Thymus (tissue), 14 donors: ENCODE measurements at places on chromosomes 11 and 22.

DNA sequence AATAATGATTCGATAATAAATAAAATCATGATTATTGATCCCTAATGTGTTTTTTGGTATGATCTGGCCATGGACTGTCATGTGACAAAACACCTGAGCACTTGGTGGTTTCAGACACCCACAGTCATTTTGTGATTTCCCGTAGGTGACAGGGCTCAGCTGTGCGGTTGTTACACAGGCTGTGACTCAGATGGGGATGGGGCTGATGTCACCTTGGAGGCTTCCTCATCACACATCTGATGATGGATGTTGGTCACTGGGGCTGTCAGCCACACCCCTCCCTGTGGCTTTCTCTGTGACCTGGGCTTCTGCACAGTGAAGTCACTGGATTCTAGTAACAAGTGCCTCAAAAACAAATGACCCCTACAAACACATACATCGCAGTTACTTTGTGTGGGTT, 995.1 kb downstream of the BRD1 start:
- no peak overlapping the region for H3K27ac ChIP-seq
- H3K4me3 ChIP-seq = no peak overlapping the region
- no peak for DNase-seq
- H3K27me3 ChIP-seq = no peaks in the 10 kb centered on the region
- H3K36me3 ChIP-seq = no peaks in the 10 kb centered on the region
- H3K4me1 ChIP-seq = no peaks in the 10 kb centered on the region

GRCh38 chr11:102413497-102413896, 39.1 kb downstream of the TMEM123 start:
- peaks cover 12% of the 10 kb centered on the region for H3K4me1 ChIP-seq
- no peaks in the 10 kb centered on the region for H3K27me3 ChIP-seq
- peaks cover 5% of the 10 kb centered on the region for H3K36me3 ChIP-seq
- peak; percentile 69 for DNase-seq

- no peak overlapping the region for H3K4me3 ChIP-seq
- no peaks in the 10 kb centered on the region for H3K4me1 ChIP-seq
- no peaks in the 10 kb centered on the region for H3K27me3 ChIP-seq
- no peaks in the 10 kb centered on the region for H3K36me3 ChIP-seq
- H3K27ac ChIP-seq = no peak overlapping the region
- no peak for DNase-seq
These were observed 67.1 kb downstream of the KIAA1671 start for GRCh38 chr22:25019427-25020184.

DNA sequence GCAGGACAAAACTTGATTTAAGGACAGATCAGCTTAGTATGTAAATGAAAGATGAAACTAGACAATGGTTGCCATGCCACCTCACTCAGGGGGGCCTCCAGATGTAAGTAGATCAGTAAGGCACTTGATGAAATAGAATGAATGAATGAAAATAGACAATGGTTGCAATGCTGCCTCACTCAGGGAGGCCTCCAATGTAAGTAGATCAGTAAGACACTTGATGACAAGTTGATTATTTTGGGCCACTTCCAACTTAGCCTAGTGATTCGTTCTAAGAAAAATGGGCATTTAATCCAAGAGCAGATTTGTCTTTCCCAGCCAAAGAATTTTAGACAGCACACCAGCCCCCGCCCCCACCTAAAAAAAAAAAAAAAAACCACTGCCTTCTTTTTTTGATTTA, 19.2 kb upstream of the SLC5A12 start:
- no peaks in the 10 kb centered on the region for H3K36me3 ChIP-seq
- no peaks in the 10 kb centered on the region for H3K4me1 ChIP-seq
- H3K4me3 ChIP-seq = no peak overlapping the region
- H3K27ac ChIP-seq = no peak overlapping the region
- no peak for DNase-seq
- H3K27me3 ChIP-seq = no peaks in the 10 kb centered on the region

GRCh38 chr22:44407987-44408828, 89.8 kb downstream of the RTL6 start:
- H3K4me3 ChIP-seq = no peak overlapping the region
- no peak overlapping the region for H3K27ac ChIP-seq
- H3K4me1 ChIP-seq = no peaks in the 10 kb centered on the region
- no peak for DNase-seq
- H3K36me3 ChIP-seq = no peaks in the 10 kb centered on the region

DNA sequence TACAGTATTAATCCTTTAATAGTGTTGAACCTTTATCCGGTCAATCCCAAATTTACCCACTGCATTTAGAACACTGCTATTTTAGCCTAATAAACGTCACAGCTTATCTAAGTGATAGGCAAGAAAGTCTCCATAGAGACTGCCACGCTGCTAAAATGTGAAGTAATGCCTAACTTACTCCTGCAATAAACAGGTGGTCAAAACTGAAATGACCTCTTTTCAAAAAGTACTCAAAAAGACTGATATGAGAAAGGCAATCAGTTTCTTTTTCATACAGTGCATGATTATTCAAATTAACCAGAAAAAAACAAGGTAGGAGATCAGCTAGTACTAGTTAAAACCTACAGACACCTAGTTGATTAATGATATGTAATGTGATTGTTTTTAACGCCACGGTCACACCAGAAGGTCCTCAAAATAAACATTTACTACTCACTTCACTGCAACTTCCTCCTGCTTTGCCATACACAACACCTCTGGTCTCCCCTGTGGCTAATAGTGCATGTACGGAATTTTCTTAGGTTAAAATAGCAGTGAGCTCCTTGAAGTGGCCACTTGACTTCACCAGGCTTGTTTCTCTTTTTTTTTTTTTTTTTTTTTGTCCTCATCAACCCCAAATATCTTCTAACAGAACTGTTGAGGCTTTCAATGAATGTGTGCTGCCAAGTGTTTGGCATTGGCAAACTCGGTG, 8.8 kb downstream of the ATP5MG start:
- peaks cover 43% of the 10 kb centered on the region for H3K36me3 ChIP-seq
- H3K4me1 ChIP-seq = no peaks in the 10 kb centered on the region
- H3K27ac ChIP-seq = no peak overlapping the region
- no peaks in the 10 kb centered on the region for H3K27me3 ChIP-seq

DNA sequence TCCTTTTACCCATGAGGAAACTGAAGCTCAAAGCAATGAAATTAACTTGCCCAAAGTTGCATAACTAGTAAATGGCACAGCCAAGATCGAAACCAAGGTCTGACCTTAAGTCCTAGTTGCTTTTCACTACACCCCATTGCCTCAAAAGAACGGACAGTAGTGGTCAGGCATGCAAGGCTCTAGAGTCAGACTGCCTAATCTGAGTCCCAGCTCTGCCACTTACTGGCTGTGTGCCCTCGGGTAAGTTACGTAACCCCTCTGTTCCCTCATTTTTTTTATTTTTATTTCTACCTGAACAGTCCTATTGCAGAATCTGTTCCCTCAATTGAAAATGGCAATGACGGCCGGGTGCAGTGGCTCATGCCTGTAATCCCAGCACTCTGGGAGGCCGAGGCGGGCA, 9.6 kb downstream of the CYB561A3 start:
- no peaks in the 10 kb centered on the region for H3K27me3 ChIP-seq
- H3K36me3 ChIP-seq = peaks cover 43% of the 10 kb centered on the region
- H3K4me3 ChIP-seq = no peak overlapping the region
- no peaks in the 10 kb centered on the region for H3K4me1 ChIP-seq

GRCh38 chr11:125211191-125211947, 46.8 kb downstream of the PKNOX2 start:
- H3K36me3 ChIP-seq = no peaks in the 10 kb centered on the region
- H3K27me3 ChIP-seq = peaks cover 12% of the 10 kb centered on the region
- peak overlapping the region; percentile 45 for H3K27ac ChIP-seq
- no peaks in the 10 kb centered on the region for H3K4me1 ChIP-seq

GRCh38 chr11:77656362-77656761, 18.8 kb upstream of the CLNS1A start:
- no peak overlapping the region for H3K4me3 ChIP-seq
- no peaks in the 10 kb centered on the region for H3K36me3 ChIP-seq

DNA sequence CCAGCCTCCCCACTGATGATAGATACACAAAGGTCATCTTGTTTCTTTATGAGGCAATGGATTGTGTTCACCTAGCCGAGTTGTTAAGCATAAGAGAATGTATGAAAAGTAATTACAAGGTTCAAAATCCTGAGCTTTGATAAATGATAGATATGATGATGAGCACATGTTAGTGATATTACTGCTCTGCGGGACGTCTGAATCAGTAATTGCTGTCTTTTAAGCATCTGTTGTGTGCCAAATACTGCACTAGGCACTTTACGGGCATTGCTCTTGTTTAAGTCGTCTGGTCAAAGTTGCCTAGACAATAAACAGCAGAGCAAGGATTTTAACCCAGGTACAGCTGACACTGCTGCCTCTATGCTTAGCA, 559 bp upstream of the RNF141 start:
- peaks cover 15% of the 10 kb centered on the region for H3K4me1 ChIP-seq
- H3K27me3 ChIP-seq = no peaks in the 10 kb centered on the region
- H3K36me3 ChIP-seq = no peaks in the 10 kb centered on the region
- peak overlapping the region; percentile 74 for H3K4me3 ChIP-seq
- no peak overlapping the region for H3K27ac ChIP-seq
- no peak for DNase-seq

DNA sequence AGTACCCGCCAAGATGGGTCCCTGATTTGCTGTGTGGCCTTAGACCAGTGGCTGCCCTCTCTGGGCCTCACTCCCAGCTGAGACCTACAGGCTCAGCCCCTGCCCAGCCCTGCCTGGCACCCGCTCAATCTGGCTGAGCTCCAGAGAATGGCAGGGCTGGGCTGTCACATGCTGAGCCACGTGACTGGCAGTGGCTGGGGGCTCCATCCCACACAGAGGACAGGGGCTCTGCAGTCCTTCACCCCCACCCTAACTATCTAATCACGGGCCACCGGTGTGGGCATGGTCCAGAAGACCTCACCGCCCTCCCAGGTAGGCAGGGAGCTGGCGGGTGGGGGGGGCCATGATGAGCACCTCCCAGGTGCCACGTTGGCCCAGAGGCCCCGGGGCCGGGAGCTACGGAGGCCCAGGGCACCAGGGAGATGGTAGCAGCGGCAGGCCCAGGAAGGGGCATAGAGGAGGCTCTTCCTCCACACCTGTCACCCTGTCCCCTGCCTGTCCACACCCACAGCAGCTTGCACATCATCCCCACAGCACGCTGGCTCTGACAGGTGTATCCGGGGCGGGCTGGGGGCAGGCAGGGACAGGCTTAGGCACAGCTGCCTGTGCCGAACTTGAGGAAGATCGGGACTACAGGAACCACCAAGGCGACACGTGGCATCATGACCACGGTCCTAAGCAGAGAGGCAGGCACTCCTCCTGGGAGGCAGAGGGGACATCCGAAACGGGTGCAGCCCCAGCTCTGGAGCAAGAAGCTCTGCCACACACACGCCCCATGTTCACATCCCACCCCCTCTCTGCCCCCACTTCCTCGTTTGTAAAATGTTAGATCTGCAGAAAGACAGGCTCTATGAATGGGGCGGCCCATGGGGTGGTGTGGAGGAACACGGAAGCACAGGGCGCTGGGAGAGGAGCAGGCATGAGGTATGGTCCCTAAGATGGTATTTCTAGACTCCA, 1.5 kb upstream of the ALDH3B1 start:
- no peak overlapping the region for H3K4me3 ChIP-seq
- peaks cover 21% of the 10 kb centered on the region for H3K4me1 ChIP-seq
- peaks cover 38% of the 10 kb centered on the region for H3K27me3 ChIP-seq
- H3K27ac ChIP-seq = no peak overlapping the region
- DNase-seq = no peak

- DNase-seq = no peak
- peak within 1 kb of the TSS; percentile 52 for H3K4me3 ChIP-seq
- H3K36me3 ChIP-seq = no peaks in the 10 kb centered on the region
- peaks cover 83% of the 10 kb centered on the region for H3K27me3 ChIP-seq
- H3K27ac ChIP-seq = no peak within 1 kb of the TSS
These were observed at the start of gene CD151 for GRCh38 chr11:832529-833113. CD151 (plus strand) TSS chr11:832952; CDS start chr11:836070, 3,118 bp downstream.

GRCh38 chr11:58629857-58630256, 7.4 kb downstream of the CNTF start:
- H3K4me1 ChIP-seq = no peaks in the 10 kb centered on the region
- peak overlapping the region; percentile 12 for H3K27ac ChIP-seq
- DNase-seq = peak; percentile 43
- no peaks in the 10 kb centered on the region for H3K27me3 ChIP-seq

GRCh38 chr11:108346451-108346850, 120.9 kb downstream of the C11orf65 start:
- H3K27me3 ChIP-seq = no peaks in the 10 kb centered on the region
- H3K36me3 ChIP-seq = peaks cover 10% of the 10 kb centered on the region
- no peak overlapping the region for H3K4me3 ChIP-seq
- H3K27ac ChIP-seq = no peak overlapping the region

- no peak overlapping the region for H3K4me3 ChIP-seq
- no peaks in the 10 kb centered on the region for H3K4me1 ChIP-seq
- H3K36me3 ChIP-seq = no peaks in the 10 kb centered on the region
These were observed 39.4 kb downstream of the BLID start for GRCh38 chr11:122076512-122077120.

DNA sequence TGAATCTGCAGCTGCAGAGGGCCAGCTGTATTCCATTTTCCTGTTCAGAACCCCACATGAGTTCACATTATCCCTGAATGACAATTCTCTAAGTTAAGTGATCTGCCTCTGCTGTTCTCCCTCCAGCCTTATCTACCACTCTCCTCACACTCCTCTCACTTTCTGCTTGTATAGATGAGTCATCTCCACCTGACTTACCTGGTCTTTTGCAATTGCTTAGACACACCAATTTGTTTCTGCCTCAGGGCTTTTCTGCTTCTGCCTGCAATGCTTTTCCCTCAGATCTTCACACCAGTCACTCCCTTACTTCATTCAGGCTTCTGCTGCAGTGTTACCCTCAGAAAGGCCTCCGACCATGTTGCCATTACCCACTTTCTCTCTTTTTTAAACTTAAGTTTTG, 118.1 kb downstream of the ATM start:
- no peaks in the 10 kb centered on the region for H3K4me1 ChIP-seq
- no peaks in the 10 kb centered on the region for H3K27me3 ChIP-seq
- no peak overlapping the region for H3K4me3 ChIP-seq
- no peak overlapping the region for H3K27ac ChIP-seq

GRCh38 chr11:59000003-59000402, 60.7 kb downstream of the GLYATL1 start:
- no peaks in the 10 kb centered on the region for H3K4me1 ChIP-seq
- no peak for DNase-seq
- H3K27ac ChIP-seq = no peak overlapping the region
- H3K36me3 ChIP-seq = no peaks in the 10 kb centered on the region
- no peaks in the 10 kb centered on the region for H3K27me3 ChIP-seq

GRCh38 chr11:45232341-45233080, 53.6 kb downstream of the SYT13 start:
- H3K36me3 ChIP-seq = no peaks in the 10 kb centered on the region
- no peaks in the 10 kb centered on the region for H3K4me1 ChIP-seq
- no peak overlapping the region for H3K4me3 ChIP-seq
- H3K27ac ChIP-seq = no peak overlapping the region
- no peak for DNase-seq
- no peaks in the 10 kb centered on the region for H3K27me3 ChIP-seq

DNA sequence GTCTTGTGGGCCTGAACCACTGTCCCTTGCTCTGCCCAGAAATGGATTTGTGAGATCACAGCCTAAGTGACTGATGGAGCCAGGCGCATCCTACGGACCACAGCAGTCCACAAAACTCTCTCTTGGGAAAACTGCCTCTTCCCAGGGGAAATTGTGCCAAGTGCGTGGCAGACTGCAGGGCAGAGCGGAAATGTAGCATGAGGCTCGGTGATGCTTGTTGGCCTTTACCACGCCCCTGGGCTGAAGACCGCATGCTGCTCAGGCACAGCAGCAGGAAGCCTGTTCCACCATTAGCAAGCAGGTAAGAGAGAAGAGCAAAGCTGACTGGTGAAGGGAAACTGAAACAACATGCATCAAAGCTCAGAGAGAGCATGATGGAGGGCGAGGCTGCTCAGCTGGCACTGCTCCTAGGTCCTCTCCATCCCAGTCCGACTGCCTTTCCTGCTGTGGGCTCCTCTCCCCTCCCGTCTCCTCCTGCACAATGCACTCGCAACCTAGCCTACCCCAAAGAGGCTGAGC, 26.5 kb upstream of the SCARF2 start:
- DNase-seq = no peak
- peak overlapping the region; percentile 58 for H3K27ac ChIP-seq
- H3K4me1 ChIP-seq = peaks cover 21% of the 10 kb centered on the region
- H3K36me3 ChIP-seq = no peaks in the 10 kb centered on the region
- H3K4me3 ChIP-seq = no peak overlapping the region
- no peaks in the 10 kb centered on the region for H3K27me3 ChIP-seq
